ENCODE measurements at places on chromosomes 4 and X.

- no peak for DNase-seq
Observed at GRCh38 chrX:107686026-107686425, 57.7 kb downstream of the PRPS1 start.

- no peak for DNase-seq
Observed at GRCh38 chrX:151860827-151861226, 51.9 kb upstream of the MAGEA4 start.

GRCh38 chr4:84258905-84259830, 239.9 kb downstream of the NKX6-1 start:
- no peak for DNase-seq

- no peak for DNase-seq
Observed at GRCh38 chrX:51851507-51852085, 41.8 kb upstream of the MAGED1 start.

DNA sequence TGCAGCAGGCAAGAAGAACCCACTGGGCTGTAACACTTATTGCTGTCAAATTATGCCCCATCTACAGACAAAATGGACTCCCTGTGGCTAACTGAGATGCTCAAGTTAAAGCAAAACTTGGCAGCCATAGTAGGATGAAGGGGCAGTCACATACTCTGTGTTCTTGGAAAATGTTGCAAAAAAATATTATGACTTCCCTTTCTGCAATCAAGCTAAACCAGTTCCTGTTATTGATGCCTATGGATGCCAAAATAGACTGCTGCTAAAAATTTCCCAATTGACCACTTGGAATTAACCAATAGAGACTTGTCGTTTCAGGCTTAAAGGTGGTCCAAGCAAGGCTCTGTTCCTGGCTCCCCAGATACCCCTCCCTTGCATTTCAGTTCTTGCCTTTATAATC, 49.5 kb downstream of the IQCM start:
- DNase-seq = no peak

GRCh38 chr4:90585961-90586360, 458.8 kb downstream of the CCSER1 start:
- DNase-seq = no peak

- no peak for DNase-seq
Observed at GRCh38 chr4:20532116-20532790, 168.0 kb upstream of the PACRGL start.

DNA sequence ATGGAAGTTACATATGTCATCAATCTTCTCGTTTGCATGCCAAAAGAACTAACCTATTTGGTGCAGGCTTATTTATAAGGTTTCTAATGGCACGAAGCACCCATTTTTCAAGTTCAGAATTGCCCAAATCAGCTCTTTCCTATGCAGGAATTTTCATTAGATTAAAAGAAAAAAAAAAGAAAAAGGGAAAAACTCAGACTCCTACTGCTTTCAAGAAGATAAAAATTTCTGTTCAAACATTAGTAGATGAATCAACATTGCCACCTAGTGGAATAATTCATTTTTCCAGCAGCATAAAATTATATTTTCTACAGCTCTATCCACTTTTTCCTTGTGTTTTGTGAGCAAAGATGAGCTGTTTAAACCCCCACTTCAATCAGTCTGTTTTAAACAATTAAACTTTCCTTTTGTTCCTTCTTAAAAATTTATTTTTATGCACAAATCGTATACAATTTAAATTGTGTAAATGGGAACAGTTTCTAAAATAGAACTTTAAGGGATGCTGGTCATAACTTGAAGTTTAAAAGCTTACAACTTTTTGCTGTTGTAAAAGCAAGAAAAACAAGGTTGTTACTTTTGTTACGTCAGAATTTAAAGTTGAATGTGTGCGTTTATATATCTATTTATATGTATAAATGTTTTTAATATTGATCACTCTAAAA, 309.9 kb downstream of the ARAP2 start:
- DNase-seq = no peak

DNA sequence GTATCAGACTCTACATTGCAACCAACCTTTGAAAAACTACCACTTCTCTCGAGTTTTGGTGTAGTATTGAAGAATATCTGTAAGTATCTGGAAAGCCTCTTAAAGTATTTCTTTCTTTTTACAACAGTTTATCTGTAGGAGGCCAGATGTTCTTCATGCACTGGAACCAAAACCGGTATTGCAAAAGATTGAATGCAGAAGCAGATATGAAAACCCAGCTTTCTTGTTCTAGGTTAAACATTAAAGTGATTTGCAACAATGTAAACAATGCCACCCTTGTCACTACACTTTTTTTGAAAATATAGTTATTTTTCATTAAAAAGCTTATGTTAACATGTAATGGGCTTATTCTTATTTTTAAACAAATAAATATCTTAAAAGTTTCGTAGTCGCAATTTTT, 27.2 kb downstream of the PLS3 start:
- no peak for DNase-seq

Data from stimulated activated CD4-positive, alpha-beta T cell treated with anti-CD3 and anti-CD28 coated beads, Interleukin-2, amount 100 ng/mL, for 24 hours (primary cell).